NCI-H460 (cell line): ENCODE measurements at places on chromosomes 7 and 10.

- DNase-seq: no peak
Observed at GRCh38 chr10:73019100-73019499, 64.5 kb upstream of the PLA2G12B start.

GRCh38 chr7:157558875-157559595 is 222.2 kb downstream of the DNAJB6 start:
- no peak for DNase-seq

- no peak for DNase-seq
Observed at GRCh38 chr10:66625709-66626590, 299.9 kb upstream of the LRRTM3 start.

- no peak for DNase-seq
Observed at GRCh38 chr10:114584419-114584818, 73.7 kb downstream of the ABLIM1 start.

GRCh38 chr7:157211690-157212089 is 73.0 kb downstream of the UBE3C start:
- DNase-seq: no peak

DNA sequence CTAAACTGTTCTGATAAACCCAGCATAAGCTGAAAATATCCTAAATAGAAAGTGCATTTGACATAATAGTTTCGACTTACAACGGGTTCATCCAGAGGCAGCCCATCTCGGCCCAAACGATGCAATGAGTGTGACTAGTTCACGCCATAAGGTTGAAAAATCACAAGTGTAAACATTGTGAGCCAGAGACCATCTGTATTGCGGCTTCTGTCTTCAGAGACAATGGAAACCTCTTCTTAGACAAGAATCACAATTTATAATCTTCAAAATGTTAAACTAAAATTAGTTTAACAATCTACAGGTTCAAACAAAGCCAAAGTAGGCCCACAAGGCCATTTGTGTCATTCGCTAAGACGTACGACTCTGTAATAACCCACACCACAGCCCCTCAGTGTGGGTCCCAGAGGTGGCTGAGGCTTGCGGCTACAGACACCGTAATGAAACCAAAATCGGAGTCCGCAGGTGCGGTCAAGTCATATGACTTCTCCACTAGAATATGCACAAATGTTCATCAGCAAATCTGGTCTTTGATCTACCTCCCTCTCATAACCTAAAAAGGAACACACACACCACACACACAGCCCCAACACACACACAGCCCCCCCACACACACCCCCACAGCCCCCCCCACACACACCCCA is 81.8 kb downstream of the DIP2C start:
- DNase-seq: no peak

GRCh38 chr10:110456046-110456445 is 41.7 kb upstream of the DUSP5 start:
- DNase-seq: no peak

DNA sequence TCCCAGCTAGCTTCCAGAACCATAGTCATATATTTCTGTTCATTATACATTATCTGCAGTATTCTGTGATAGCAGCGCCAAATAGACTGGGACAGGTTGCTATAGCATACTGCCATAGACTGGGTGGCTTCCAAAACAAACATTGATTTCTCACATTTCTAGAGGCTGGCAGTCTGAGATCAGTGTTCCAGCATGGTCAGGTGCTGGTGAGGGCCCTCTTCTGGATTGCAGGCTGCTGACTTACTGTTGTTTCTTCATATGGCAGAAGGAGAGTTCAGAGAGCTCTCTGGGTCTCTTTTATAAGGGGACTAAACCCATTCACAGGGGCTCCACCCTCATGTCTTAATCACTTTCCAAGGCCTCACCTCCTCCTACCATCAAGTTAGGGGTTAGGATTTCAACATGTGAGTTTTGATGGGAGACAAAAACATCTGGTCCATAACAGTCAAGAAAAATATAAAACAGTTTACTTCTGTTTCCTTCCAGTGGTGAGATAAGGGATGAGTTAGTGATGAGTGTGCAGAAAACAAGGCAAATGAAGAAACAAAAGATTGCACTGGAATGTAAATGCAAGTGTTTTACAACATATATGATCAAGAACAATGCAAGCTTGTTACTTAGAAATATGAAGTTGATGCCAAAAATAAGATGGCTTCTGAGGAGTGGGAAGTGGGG is 399.0 kb upstream of the C7orf33 start:
- DNase-seq: no peak

GRCh38 chr7:121371883-121372282 is 24.2 kb downstream of the FAM3C start:
- no peak for DNase-seq

DNA sequence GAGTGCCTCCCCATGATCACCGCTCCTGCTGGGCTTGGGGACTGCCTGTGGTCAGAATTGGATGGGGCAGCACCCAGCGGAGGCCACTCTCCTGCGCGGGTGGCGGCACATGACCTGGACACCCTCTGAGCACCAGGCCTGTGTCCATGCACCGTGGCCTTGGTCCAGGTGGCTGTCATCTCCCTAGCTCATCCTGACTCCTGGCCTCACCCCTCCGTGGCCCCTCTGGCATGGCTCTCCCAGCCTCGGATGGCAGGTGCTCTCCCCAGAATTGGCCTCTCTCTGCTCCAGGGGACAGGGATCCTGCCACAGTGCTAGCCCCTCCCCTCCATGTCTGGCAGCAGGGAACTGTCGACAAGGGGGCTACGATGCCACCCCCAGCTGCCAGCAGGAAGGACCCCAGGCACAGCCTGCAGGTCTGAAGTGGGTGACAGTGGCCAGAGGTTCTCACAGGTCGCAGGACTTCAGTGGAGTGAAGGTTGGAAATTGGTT is 37.2 kb upstream of the BTBD16 start:
- DNase-seq: no peak

GRCh38 chr10:104096692-104097091 is 11.0 kb upstream of the COL17A1 start:
- DNase-seq: no peak

DNA sequence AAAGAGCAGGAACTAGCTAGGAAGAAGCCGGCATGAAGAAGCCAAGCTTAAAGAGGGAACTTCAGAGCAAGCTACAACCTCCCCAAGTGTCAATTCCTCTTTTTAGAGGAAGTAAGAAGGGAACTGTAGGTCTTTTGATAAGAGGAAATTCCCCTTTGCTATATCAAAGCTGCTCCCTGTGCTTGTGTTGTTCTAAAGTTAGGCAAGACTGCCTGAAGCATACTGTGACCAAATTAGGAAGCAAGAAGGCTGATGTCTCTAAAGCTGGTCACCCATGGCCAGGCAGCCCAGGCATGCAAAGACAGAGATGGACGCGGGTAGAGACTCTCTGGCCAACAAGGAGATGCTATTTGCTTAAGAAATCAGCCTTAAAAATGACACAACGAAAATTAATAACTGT is 87.9 kb downstream of the RNF216 start:
- peak; percentile 5 for DNase-seq

GRCh38 chr10:72736176-72736827 is 44.4 kb downstream of the MCU start:
- DNase-seq: no peak

DNA sequence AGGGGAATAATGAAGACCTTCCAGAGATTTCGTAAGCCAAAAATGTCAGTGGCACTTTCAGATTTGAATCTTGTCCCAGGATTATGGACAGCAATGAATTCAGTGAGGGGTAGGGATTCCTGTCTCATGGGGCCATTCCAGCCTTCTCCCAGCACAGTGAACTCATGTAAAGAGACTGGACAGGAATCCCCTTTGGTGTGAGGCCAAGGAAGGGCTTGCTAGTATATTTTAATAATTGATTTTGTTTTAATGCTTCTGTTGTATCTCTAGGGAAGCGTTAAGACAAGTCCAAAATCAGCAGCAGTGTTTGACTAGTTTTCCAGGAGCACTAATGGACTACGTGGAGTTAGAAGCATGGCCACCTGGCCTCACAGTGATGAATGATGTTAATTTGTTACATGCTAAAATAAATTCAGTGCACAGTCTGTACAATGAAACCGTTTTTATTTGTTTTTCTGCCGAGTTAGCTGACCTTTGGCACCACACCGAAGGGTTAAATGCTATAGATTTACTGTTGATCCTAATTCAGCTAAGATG is 214.0 kb upstream of the DKK1 start:
- no peak for DNase-seq

GRCh38 chr10:105577865-105578607 is 936.9 kb downstream of the SORCS3 start:
- no peak for DNase-seq

GRCh38 chr7:151894111-151895007 is 17.4 kb upstream of the PRKAG2 start:
- no peak for DNase-seq

DNA sequence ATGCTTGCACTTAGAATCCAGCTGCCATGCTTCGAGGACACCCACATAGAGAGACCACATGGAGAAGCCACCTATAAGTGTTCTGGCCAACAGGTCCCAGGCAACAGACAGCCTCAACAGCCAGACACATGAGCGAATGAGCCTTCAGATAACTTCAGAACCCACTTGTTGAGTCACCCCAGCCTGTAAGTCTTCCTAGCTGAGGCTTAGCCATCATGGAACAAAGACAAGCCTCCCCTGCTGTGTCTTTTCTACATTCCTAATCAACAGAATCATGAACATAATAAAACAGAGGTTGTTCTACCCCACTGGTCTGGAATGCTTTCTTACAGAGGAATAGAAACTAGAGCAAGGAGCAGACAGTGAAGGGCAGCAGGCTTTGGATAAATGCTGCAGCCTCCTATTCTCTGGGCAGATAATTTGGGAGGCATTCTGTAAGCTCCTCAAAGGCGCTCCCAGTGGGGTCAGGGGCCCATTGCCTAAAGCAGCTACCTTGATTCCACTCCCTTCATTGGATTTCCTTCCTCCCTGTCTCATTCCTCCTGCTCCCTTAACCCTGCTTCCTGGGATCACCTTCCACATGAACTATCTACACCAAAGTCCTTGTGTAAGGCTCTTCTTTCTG is 4.6 kb downstream of the TLL2 start:
- DNase-seq: no peak

- DNase-seq: no peak
Observed at GRCh38 chr7:80210400-80210799, 75.8 kb downstream of the GNAI1 start.

- no peak for DNase-seq
Observed at GRCh38 chr10:106836933-106837663, 327.4 kb downstream of the SORCS1 start.

GRCh38 chr10:102714621-102715455 is at the start of gene SFXN2:
TSS of gene SFXN2 (plus strand) at chr10:102714636. CDS start at chr10:102726637, 12,001 bp downstream.
- DNase-seq: no peak

DNA sequence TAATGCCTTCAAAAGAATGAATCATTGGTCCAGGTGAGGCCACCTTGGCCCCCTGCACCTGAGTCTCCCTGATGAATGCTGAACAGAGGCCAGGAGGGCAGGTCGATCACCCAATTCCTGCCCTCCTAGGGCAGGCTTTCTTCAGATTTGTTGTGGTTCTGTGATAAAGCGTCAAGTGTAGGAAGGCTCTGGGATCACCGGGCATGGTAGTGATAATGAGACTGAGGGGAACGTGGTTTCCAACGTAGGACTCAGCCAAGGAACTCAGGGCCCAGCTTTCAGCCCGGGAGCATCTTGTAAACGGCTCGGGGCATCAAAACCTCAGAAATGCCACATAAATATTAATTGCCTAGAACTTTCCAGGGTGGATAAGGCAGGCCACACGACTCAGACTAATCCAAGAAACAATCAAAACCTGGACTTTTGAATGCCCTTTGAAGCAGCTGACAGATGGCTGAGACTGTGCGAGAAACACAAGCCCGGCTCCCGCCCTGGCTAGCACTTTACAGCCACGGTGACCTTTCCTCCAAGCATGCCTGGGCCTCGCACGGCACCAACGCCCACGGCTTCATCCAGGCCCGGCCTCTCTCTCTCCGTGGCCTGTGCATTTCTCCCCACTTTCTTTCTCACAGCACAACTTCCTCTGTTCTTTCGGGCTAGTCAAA is 239.3 kb upstream of the GRB10 start:
- DNase-seq: no peak

DNA sequence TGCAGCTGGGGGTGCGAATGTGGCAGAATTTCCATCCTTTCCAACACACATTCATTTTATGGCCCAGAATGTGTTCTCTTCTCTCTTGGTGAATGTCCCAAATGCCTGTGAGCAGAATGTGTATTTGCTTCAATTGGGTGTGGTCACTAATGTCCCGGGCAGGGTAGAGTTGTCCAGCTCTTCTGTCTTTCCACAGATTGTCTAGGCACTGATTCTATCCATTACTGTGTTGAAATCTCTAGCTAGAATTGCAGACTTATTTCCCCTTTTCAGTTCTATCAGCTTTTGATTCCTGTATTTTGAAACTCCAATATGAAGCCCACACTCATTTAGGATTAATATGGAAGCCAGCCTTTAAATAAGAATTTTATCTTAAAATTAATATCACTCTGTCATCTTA is 14.0 kb upstream of the AKR1E2 start:
- no peak for DNase-seq

GRCh38 chr7:151137791-151138152 is 29.7 kb downstream of the GBX1 start:
- DNase-seq: no peak

DNA sequence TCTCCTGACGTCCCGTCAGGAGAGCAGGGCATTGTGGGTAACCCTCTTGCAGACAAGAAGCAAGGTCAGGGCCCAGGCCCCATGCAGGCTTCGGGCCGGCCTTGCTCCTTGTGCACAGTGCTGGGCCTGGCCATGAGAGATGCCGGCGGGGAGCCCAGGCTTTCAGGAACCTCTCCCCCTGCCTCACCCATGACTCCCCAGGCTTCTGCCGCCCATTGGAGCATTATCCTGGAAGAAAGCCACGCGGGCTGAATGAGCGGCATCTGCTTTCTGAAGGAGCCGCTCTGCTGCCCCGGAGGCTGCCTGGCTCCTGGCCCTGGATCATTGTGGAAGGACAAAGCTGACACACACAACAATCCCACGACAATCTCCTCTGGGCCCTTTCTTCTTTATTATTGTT is 233.5 kb downstream of the TCF7L2 start:
- DNase-seq: no peak

GRCh38 chr7:113202284-113202683 is 83.9 kb upstream of the SMIM30 start:
- no peak for DNase-seq

- no peak for DNase-seq
Observed at GRCh38 chr7:24504040-24504439, 69.2 kb upstream of the PALS2 start.

- no peak for DNase-seq
Observed at GRCh38 chr10:88386204-88386788, 196.8 kb downstream of the RNLS start.

DNA sequence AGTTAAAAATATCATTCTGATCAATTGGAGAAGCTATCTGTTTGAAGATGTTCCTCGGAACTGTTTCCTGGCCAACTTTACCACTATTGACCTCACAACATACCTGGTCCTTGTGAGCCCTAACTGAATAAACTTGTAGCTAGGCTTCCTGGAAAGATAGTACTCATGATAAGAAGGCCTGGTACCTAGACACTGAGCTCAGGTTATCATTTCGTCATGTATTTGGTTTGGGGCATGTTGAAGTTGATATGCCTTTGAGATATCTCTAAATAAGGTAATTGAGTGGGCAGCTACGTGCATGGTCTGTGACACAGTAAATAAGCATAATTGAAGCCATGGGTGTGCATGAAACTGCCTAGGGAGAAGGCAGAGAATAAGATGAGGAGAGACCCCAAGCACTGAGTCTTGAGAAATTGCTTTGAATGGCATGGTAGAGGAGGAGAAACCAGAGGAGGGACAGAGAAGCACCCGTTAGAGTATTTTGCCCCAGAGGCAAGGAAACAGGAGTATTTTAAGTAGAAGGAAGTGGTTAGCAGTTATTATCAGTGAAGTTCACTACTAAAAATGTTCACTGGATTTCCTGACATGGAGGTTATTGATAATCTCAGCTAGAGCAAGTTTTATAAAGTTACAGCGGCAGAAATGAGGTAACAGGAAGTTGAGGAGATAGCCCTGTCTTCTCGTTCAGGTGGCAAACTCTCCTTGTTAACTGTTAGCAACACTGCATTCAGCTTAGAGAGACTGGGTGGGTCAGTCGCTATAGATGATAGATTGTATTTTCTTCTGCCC is 55.6 kb downstream of the CC2D2B start:
- no peak for DNase-seq
